ENCODE measurements at places on chromosomes 4 and X.
A peak's percentile ranks its signal among the peaks of the same experiment; 100 is the strongest.

- DNase-seq = peak; percentile 27
These were observed 10.9 kb downstream of the MTMR1 start for GRCh38 chrX:150704030-150704613.

GRCh38 chr4:101989551-101989950, 199.0 kb downstream of the BANK1 start:
- DNase-seq = no peak

- DNase-seq = no peak
These were observed 2.1 kb upstream of the GPC4 start for GRCh38 chrX:133417364-133417763.

DNA sequence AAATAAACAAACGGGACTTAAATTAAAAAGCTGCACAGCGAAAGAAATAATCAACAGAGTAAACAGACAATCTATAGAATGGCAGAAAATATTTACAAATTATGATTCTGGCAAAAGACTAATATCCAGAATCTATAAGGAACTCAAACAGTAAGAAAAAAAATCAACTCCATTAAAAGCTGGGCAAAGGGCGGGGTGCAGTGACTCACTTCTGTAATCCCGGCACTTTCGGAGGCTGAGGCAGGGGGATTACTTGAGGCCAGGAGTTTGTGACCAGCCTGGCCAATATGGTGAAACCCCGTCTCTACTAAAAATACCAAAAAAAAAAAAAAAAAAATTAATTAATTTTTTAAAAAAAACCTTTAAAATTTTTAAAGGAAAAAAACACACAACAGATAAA, 109.0 kb downstream of the ATP11C start:
- no peak for DNase-seq

GRCh38 chr4:5003372-5003857, 15.8 kb downstream of the CYTL1 start:
- DNase-seq = no peak

DNA sequence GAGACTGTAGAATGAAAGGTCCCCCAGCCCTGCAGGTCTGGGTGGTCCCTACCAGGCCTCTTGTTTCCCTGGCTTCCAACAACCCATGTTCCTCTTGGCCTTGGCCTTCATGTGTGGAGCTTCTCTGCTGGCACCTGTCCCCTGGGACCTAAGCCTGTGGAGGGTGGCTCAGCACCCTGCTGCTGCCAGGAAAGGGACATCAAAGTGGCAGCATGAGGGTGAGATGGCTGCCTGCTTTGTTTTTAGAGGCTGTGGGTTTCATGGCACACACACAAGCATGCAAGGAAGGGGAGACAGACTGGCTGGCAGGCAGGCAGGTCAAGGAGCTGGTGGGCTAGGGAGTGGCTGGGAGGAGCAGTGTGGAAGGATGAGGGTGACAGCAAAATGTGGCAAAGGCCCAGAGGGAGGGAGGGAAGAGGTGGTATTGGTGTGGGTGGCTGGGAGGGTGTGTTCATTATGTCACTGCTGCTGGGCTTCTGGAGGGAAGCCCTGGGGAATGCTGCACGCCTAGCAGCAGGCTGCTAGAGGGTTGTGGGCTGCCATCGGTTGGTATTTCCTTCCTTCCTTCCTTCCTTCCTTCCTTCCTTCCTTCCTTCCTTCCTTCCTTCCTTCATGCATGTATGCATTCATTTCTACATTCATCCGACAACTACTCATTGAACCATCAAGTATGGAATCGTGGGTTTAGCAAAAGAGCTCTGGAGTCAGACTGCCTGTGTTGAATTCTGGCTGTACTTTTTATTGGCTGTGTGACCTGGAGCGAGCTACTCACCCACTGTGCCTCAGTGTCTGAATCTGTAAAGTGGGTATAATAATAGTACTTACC, 128.7 kb upstream of the PJA1 start:
- DNase-seq = no peak

- DNase-seq = no peak
These were observed 67.0 kb downstream of the DDX53 start for GRCh38 chrX:23066588-23067281.

- DNase-seq = no peak
These were observed 1.1 kb downstream of the SLC9B2 start for GRCh38 chr4:103075435-103075893.

DNA sequence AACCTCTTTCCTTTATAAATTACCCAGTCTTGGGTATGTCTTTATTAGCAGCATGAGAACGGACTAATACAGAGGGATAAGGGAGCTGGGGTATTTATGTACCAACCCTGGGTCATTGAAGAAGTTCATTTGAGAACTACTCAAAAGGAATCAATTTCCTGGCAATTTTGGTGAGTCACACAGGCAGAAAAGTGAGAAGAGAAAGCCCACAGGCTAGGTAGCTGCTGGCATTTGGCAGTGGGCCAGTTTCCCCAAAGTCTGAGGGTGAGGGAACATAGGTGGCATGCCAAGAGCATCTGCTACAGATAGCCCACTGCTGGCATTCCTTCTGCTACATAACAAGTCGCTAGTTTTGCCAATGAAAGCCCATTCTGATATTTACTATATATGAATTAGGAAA, 411.2 kb downstream of the MID1IP1 start:
- peak; percentile 53 for DNase-seq

GRCh38 chr4:143256456-143256855, 71.7 kb downstream of the USP38 start:
- no peak for DNase-seq

DNA sequence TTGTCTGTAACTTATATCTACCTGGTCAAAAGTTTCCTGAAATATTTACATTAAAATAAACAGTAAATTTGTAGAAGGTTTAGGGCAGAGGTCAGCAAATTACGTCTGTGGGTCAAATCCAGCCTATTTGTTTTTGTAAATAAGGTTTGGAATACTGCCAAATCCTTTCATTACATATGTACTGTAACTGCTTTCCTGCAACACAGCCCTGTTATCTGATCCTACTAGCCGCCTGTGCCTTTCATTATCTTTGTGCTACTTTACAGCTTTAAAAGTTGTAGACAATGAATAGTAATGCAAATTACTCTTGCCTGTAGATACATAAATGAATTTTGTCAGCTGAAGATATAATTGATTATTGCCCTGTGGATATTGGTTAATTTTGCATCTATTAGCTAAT, 369.6 kb upstream of the SLC7A11 start:
- no peak for DNase-seq

Data from stimulated activated CD4-positive, alpha-beta T cell treated with anti-CD3 and anti-CD28 coated beads, Interleukin-4, amount 100 ng/mL, for 24 hours (primary cell).